CD4-positive, alpha-beta T cell treated with Interleukin-6 for 4 hours (primary cell): ENCODE measurements at places on chromosomes 16 and 17.

DNA sequence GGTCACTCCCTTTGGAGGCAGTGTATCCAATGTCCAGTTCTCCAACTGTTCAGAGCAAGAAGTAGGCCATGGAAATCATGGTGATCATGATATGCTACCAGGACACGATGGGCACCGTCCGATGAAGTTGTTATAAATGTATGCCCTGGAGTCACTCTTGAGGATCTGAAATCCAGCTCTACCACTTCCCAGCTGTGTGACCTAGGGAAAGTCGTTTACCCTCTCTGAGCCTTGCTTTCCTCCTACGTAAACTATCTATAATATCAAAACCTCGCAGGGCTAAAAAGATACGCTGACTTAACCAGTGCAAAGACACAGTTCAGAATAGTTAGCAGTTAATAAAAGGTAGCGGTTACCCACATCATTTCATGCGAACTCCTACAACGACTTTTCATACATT, 194.2 kb downstream of the XYLT1 start:
- no peak for DNase-seq

DNA sequence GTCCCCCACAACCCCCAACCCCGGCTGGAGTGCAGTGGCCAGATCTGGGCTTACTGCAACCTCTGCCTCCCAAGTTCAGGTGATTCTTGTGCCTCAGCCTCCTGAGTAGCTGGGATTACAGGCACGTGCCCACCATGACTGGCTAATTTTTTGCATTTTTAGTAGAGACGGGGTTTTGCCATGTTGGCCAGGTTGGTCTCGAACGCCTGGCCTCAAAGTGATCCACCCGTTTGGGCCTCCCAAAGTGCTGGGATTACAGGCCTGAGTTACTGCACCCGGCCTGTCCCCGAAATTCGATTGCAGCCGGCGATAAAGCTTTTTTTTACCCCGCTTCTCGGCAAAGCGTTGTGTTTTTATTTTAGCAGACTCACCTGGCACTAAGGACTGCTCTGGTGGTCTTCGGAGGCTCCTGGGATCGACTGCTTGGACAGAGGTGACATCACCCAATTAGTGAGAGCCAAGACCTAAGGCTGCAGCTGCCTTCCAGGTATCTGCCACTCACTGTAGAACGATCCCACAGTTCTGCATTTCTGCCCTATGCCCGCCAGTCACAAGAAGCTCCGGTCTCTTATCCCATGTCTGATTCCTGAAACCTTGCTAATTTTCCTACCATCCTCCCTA, 82.2 kb upstream of the ARL4D start:
- DNase-seq: no peak

DNA sequence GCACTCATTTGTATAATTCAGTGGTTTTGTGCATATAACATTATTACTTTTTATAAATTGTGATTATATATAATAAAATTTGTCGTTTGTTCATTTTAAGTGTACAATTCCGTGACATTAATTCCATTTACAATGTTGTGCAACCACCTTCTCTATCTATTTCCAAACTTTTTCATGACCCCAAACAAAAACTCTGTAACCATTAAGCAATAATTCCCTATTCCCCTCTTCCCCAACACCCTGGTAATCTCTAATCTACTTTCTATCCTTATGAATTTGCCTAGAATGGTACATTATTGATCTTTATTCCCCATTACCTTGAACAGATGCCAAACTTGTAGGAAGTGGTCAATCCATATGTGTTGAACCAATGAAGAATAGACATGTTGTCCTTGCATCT, 61.3 kb upstream of the SMIM36 start:
- no peak for DNase-seq

- DNase-seq: no peak
Measured at GRCh38 chr16:10317425-10318001, 68.3 kb upstream of the ATF7IP2 start.

DNA sequence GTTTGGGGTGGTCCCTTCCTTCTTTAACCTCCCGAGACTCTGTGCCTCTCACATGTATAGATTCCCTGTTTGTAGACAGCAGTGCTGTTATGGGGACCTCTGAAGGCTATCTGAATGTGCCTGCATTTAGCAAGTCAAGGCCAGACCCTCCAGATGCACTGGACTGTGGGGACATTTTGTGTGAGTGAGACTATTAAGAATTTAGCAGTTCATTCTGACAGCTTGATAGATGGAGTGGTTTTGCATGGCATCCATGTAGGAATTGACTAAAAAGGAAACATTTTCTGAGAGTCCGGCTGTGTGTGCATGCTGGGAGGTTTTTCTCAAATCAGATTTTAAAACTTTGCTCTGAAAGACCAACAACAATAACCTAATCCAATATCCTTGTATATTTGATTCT, 226.3 kb downstream of the MSI2 start:
- DNase-seq: no peak

DNA sequence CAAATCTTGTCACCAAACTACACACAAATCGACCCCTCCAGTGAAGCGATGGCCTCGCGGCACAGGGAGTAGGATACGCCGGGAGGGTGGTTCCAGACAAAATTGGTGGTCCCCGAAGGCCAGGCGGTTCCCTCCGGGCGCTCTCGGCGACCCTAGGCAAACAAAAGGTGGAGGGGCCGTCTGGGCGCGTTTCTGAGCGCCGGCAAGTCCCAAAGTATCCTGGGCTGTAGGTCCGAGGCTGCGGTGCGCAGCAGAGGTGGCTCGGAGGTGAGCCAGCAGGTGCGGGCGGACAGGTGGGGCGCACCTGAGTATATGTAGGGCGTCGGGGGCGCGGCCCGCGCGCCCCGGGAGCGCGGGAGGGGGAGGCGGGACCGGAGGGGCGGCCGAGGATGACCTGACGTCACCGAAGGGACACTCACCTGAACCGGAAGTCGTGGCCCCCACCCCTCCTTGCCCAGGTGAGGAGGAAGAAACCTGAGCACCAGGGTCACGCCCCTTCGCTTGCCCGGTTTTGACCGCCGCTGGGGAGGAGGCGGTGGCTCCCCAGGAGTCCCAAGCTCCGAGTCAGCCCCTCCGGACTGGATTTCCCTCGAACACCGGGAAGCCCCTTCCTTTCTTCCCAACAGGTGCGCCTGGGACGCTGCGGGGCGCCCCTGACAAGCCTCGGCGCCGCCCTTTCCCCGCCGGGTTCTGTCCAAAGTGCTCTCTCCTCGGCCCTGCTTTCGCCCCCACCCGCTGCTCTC, at the start of gene CLDN7:
TSS of gene CLDN7 (minus strand) at position 287 of the 743 bp plus-strand sequence. CDS start 435 bp downstream, outside the sequence.
- DNase-seq: peak; percentile 24

DNA sequence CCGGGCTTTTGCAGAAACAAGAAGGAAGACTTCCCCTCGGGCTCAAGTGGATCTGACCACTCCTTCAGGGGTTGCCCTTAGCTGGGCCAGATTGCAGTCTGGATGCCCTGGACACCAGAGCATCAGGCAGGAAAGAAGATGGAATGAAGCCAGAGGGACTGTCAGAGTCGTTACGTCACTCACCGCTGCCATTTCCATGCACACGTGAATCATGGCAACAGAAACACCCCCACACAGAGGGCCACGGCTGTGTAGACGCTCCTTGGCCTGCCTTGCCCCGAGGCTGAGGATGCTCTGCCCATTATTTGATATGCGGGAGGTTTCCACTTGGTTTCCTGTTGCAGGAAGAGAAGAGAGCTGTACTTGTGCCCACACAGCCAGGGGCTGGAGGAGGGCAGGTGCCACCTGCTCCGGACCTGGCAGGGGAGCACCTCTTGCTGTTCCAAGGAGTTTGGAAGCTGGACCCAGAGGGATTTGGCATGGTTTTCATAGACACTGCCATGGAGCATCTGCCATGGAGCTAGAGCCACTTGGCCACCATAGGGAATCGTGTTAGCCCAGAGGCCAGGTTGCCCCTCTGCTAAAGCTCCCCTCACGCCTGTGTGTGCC, 29.4 kb downstream of the RBFOX3 start:
- DNase-seq: no peak
